Activated T-helper 1 cell treated with anti-CD3 and anti-CD28 coated beads, Interleukin-12 subunit alpha, Interleukin-12 subunit beta, Interleukin-2, Interleukin-4 antibody, amounts not matched to agents 30 ng/mL and 10 ng/mL and 1 ng/mL, durations not matched to agents 14 hours and 24 hours and 36 hours (primary cell): ENCODE measurements at places on chromosomes 16 and 17. TPM values are rescaled to one million over a fixed set of nuclear protein-coding genes. Genes with fewer than 3 reads are reported as not detected.

EFNB3 gene
- 0.08 TPM in 1 of 2 replicates, not detected in the other for total RNA-seq

ITGAL gene
- total RNA-seq: 259 and 287 TPM in 2 replicates

LAT gene
- 230 and 234 TPM in 2 replicates for total RNA-seq

PDILT gene
- total RNA-seq: not detected in 2 replicates

AFMID gene
- total RNA-seq: 26.2 and 27.7 TPM in 2 replicates

ELMO3 gene
- total RNA-seq: 8.5 and 9.0 TPM in 2 replicates

DOC2A gene
- total RNA-seq: 2.0 and 2.3 TPM in 2 replicates

KRT33A gene
- total RNA-seq: not detected in 2 replicates

MSLN gene
- not detected in 2 replicates for total RNA-seq

TXNL4B gene
- total RNA-seq: 24.0 and 25.1 TPM in 2 replicates

CYGB gene
- total RNA-seq: not detected in 2 replicates

LITAFD gene
- not detected in 2 replicates for total RNA-seq
